ENCODE measurements at places on chromosomes 3 and 15.

GRCh38 chr15:70480196-70480856 lies 283.0 kb downstream of the UACA start:
- no peak for DNase-seq

DNA sequence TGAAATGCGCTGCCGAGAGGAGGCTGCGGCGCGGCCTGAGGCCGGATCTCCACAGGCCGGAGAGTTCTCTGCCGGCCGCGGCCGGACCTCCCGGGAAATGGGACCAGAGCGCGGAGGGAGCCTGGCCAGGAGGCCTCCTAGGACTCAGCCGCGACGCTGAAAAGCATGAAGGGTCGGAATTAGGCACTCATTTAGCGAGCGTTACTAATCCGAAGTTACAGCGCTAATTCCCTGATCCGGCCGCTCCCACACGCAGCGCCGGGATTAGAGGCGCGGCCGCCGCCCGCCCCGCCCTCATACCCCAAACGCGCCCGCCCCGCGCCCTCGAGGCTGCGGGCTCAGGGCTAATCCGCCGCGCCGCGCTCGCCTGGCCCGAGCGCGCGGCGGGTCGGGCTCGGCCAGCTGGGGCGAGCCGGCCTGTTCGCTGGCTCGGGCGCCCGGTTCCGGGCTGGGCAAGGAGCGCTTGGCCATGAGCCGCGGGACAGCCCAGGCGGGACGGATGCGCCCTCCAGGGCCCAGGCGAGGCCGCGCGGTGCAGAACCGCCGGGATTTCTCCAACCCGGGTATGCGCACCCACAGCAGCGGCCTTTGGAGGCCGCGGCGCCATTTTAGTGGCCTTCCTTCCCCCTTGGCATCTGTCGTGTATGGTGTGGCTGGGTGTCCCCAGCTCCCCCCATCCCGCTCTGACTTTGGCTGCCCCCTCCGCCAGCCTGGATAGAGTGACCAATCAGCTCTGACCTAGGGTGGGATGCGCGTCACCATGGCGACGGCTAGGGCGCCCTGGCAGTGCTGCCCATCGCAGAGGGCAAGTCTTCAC lies 36.8 kb upstream of the POLG start:
- no peak for DNase-seq

DNA sequence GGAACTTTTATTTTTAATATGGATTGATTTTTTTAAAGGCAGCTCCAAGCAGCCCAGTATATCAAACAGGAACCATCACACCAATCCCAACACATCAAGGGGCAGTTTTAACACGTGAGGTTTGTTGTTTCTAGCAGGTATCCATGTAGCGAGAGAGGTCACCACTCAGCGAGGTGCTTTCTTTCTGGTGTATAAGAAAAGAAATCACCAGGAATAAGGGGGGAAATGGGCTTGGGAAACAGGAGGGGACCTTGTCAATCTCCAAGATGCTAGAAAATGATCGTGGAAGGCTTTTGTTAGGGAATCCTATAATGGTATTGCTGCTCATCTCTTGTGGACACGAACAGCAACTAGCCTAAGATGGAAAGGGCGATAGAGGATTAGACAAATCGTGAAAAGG lies 402.9 kb upstream of the ATP11B start:
- DNase-seq, result no peak

DNA sequence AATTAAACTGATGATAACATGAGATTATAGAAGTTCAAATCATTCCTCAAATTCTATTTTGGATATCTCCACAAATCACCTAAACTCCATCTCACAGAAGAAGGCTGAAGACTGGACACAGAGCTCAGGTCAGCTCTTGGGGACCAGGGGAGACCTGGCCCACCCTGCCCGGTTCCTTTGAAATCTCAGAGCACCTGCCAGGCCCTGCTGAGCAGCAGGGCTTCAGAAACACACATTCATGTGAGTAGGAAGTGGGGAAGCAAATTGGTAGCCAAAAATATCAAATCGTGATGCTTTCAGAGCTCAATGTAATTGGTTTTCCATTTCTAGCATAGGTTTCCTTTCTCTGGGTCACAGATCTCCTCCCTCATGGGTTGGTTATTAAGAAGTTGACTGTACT lies 76.2 kb downstream of the OCA2 start:
- no peak for DNase-seq

DNA sequence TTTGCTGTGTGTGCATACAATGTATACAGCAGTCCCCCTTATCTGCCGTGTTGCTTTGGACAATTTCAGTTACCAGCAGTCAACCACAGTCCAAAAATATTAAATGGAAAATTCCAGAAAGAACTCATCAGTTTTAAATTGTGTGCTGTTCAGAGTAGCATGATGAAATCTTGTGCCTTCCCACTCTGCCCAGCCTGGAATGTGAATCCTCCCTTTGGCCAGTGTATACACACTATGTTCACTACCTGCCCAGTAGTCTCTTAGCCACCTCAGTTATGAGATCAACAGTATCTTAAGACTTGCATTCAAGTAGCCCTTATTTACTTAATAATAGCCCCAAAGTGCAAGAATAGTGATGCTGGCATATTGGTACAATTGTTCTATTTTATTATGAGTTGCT lies 133.6 kb upstream of the ABHD17C start:
- no peak for DNase-seq

GRCh38 chr3:79178471-79179180 lies 589.2 kb downstream of the ROBO1 start:
- no peak for DNase-seq

DNA sequence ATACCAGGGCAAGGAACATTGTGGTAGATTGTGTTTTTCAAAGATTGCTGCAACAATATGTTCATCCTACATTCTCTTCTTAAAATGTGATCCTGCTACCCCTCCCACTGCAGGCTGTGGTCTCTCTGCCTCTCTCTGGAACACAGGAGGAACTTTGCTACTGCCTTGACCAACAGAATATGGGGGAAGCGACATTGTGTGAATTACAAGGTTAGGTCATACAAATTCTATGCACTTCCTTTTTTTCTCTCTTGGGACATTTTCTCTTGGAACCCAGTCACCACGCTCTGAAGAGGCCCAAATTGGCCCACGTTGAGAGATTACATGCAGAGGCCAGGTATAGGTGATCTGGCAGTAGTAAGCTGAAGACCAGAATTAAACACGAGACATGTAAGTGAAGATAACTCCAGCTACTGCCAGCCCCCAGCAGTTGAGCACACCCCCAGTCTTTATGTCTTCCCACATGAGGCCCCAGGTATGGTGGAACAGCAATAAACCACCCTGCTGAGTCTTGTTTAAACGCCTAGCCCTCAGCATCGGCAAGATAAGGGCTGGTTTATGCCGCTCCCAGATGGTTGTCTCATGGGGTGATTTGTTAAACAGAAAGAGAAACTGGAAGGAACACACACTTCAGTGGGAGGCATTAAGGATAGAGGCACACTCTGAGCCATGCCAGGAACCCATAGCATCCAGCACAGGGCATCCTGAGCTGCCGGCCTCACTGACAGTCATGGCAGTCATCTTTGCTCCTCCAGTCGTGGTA lies 59.9 kb downstream of the FAM43A start:
- no peak for DNase-seq

All from NCI-H187 (cell line).